Fibroblast of villous mesenchyme (primary cell): ENCODE measurements at places on chromosomes 3 and 15. TPM values are rescaled to one million over a fixed set of nuclear protein-coding genes. Genes with fewer than 3 reads are reported as not detected.

DNA sequence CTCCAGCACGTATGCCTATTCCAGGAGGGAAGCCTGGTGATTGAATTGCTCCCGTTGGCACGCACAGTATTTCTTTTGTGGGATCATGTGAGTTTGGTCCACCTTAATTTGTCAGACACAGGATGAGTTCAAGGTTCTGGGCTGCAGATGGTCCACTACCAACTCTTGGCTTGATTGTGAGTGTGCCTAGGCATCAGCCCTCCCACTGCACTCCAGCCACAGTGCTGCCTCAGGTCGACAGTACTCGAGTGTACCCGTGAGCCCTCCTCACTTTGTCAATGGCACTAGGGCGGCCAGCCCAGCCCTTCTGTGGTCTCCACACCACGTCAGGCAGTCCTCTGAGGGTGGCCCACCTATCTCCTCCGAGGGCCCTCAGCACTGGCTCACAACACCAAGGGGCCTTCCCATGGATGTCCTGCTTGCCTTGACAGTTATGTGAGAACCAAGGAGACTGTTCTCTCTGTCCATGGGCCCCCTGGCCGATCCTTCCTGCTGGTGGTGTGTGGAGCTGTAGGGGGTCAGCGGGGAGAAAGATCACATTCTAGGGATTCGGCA, 30.2 kb downstream of the CHRD start:
- no peak for DNase-seq

DNA sequence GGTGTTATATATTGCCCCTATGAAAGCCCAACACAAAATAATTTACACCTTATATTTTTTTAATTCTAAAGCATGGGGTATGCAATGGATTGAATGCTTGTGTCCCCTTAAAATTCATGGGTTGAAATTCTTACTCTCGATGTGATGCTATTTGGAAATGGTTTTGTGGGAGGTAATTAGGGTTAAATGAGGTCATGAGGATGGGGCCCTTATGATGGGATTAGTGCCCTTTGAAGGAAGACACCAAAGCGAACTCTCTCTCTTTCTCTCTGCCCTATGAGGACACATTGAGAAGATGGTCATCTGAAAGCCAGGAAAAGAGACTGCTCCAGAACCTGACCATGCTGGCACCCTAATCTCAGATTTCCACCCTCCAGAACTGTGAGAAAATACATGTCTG, 7.6 kb upstream of the SRGAP3 start:
- DNase-seq, result no peak

DNA sequence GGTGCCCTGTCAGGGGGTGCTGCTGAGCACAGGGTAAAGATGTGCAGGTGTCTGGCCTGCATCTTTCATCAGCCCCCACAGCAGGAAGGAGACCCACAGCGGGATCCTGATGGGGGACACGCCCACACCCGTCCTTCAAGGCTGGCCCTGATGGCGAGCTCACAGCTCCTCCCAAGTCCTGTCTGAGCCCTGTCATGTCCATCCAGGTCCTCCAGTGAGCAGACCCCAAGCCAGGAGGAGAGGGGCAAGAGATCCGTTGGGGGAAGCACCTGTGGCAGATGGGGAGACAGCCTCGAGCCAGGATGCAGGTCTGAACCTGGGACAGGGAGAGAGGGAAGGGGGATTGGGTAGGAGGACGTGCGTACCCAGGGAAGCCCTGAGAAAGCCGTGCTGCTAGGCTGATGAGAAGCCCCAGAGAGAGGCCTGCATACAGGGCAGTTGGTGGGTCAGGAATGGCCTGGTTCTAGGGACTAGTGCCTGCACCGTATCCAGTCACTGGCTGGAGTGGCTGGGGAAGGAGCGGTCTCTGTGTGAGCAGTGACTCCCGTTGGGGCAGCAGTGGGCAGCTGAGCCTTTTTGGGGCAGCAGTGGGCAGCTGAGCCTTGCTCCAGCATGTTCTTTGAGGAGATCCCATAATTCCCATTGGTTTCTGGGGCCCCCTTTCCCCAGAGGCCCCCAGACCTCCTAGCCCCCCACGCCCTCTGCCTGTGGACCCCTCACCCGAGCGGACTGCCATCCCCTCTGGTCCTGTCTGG, 133.3 kb upstream of the MEF2A start:
- no peak for DNase-seq

The SLC22A13 gene
- 0.32 and 0.43 TPM in 2 replicates for total RNA-seq

- no peak for DNase-seq
These were observed 346.8 kb downstream of the SOX2 start for GRCh38 chr3:182058488-182058887.
